ENCODE measurements at places on chromosomes 7 and 10.
A peak's percentile ranks its signal among the peaks of the same experiment; 100 is the strongest.

DNA sequence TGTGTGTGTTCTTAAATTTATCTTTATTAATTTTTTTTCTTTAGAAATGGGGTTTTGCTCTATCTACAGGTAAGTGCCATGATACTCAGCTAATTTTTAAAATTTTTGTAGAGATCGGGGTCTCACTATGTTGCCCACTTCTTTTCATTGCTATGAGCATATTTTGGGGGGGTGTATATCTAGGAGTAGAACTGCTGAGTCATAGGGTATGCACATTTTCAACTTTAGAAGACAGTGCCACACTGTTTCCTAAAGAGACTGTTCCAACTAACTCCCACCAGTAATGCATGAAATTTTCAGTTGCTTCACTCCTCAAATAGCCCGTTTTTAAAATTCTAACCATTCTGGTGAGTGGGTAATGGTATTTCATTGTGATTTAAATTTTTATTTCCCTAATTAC, 108.3 kb downstream of the CUL2 start:
- no peak for DNase-seq

- DNase-seq: no peak
These were observed 75.0 kb upstream of the CTBP2 start for GRCh38 chr10:125235093-125236069.

- DNase-seq: peak; percentile 46
These were observed 141.9 kb upstream of the MKI67 start for GRCh38 chr10:128268015-128268722.

DNA sequence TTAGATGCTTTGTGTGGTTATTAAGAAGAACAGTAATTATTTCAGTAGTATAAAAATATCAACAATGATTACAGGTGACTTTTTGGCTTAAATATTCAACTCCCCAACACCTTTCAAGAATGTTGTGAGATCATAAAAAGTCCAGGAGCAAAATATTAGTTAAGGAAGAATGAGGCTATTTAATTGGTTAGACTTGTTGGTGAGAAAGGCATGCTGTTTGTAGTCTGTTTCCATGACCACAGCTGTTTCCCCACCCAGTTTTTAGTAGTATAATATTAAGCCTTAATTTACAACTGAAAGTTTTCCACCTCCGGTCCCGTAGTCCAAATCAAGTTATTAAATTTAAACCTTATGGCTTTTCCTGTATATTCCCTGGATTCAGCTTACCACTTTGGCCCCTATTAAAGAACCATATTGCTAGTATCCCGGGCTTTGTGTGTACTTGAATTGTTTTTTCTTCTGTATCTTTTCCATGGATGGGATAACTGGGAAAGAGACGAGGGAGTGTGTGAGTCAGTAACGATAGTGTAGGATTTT, 133.3 kb downstream of the CELF2 start:
- DNase-seq: no peak

- DNase-seq: peak; percentile 85
These were observed 871 bp downstream of the ST7 start for GRCh38 chr7:116953906-116954838.

DNA sequence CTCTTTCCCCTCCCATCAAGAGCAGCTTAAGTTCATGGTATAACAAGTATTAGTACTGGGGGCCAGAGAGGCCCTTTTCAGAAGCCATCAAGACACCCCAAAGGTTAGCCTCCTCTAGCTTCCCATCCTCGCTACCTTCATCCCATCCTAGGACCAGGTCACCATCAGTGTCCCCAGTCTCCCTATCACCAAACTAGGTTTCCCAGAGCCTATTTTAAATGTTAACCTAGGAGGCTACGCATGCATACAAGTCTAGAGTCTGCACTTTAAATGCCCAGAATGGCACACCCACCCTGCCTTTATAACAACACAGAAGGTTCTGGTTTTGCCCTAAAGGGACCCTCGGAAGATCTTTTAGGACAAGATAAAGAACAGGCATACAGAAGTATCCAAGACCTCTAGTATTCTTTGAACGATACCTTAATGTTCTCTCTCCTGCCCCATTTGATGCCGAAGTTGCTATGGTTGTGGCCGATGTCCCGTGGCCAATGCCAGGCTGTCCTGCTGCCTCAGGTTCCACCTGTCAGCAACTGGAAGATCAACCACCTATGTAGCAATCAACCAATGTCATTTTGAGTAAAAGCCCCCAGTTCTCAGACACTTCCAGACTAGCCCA, 2.2 kb downstream of the GPRIN2 start:
- DNase-seq: no peak

- DNase-seq: no peak
These were observed 25.0 kb downstream of the GPER1 start for GRCh38 chr7:1112625-1113547.

GRCh38 chr7:95157381-95157780, 167.0 kb downstream of the PON1 start:
- DNase-seq: no peak

DNA sequence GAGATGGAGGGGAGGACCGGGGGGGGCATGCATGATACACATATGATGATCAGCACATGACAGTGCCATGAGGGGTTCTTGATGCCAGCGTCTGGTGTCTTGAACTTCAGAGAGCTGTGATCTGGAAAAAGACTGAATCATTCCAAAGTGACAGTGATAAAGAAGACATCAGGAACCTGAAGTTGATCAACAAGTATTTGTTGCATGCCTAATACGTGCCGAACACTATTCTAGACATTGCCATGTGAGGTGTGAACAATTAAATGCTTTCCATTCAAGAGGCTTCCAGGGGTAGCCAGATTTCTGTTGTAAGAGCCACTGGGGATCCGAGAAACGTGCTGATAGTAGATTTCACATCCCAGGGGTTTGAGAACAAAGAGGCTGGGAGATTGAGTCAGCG, 6.2 kb downstream of the MCM10 start:
- DNase-seq: no peak

DNA sequence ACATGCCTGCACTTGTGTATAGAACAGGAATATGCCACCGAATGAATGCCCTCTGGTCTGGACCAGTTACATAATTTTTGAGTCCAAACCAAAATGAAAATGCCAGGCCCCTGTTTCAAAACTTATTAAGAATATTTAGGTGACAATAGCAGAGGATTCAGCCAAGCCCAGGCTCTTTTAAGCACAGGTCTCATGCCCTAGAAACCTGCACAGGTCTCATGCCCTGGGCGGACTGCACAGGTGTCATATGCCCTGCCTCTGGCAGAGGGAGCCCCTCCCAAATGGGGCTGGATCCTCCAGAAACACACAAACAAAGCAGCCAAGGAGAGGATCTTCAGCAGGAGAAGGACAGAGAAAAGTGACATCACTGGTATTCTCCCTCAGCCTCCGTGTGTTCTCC, 605.4 kb upstream of the NRP1 start:
- DNase-seq: no peak

DNA sequence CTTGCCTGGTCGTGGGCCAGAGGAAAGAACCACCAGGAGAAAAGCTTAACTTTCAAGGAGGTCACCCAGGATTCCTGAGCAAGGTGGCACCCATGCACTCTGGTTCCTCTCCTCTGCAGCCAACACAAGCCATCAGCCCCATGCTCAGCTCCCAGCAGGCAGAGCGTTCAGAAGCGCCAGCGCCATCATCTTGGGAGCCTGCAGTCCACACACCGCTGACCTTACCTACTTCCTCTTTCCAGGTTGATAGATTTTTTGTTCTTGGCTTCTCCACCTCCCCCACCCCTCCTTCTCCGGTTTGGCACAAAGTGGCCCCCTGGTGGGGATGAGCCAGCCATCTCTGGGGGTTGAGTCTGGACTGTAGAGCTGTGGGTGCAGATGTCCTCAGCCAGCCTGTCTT, 1.7 kb upstream of the WDR86 start:
- peak; percentile 9 for DNase-seq

- peak; percentile 36 for DNase-seq
These were observed 56.3 kb downstream of the PLXNA4 start for GRCh38 chr7:132519936-132520335.

DNA sequence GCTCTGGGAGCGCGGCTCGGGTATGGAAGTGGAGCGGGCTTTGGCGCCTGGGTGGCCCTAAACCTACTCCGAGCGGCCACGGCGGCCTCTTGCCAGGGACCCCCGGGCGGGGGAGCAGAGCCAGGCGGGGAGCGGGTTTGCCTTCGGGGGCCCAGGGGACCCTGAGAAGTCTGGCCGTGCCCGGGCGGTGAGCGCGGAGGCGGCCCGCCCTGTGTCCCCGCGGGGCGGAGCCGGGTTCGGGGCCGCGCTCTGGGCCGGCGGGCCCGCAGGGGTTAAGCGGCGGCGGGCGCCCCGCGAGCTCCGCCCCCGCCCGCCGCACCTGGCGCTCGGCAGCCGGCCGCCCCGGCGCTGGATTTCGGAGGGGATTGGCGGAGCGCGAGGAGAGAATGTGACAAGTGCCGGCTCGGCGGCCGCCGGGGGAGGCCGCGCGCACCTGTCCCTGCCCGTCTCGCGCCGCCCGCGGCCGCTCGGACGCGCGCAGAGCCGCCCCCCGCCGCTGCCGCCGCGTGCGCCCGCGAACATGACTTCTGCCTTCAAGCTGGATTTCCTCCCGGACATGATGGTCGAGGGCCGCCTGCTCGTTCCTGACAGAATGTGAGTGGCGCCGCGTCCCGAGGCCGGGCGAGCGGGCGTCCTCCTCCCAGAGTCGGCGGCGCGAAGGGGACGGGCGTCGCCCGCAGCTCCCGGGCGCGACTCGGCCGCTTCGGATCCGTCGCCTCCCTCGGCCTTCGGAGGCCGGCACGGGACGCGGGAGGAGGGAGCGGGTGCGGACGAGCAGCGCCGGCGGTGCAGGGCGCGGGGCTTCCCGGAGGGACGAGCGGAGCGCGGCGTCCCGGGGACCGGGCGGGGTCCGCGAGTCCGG, at the start of gene CELF2:
CELF2 (plus strand) TSS at position 303 of the 862 bp plus-strand sequence; CDS start at position 521, 218 bp downstream.
- peak; percentile 32 for DNase-seq
